Activated naive CD8-positive, alpha-beta T cell treated with anti-CD3 and anti-CD28 coated beads, Interleukin-2, amount 10 ng/mL, durations not matched to agents 7 days and 5 days (primary cell): ENCODE measurements at places on chromosomes 4 and X. TPM values are rescaled to one million over a fixed set of nuclear protein-coding genes. Genes with fewer than 3 reads are reported as not detected.

GRCh38 chr4:129829373-129829772 lies 733.4 kb downstream of the C4orf33 start:
- DNase-seq, result no peak

DNA sequence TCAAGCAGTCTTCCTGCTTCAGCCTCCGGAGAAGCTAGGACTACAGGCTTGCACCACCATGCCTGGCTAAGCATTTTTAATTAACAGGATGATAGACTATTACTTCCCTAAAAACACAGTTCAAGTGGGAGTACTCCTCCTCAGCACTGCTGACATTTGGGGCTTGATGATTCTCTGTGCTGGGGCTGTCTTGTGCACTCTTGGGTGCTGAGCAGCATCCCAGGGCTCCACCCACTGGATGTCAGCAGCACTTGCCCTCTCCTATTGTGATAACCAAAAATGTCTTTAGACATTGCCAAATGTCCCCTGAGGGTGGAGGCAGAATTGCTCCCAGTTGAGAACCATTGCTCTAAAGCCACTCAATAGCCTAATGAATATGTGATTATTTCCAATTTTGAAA lies 60.4 kb downstream of the CLCN4 start:
- DNase-seq, result no peak

DNA sequence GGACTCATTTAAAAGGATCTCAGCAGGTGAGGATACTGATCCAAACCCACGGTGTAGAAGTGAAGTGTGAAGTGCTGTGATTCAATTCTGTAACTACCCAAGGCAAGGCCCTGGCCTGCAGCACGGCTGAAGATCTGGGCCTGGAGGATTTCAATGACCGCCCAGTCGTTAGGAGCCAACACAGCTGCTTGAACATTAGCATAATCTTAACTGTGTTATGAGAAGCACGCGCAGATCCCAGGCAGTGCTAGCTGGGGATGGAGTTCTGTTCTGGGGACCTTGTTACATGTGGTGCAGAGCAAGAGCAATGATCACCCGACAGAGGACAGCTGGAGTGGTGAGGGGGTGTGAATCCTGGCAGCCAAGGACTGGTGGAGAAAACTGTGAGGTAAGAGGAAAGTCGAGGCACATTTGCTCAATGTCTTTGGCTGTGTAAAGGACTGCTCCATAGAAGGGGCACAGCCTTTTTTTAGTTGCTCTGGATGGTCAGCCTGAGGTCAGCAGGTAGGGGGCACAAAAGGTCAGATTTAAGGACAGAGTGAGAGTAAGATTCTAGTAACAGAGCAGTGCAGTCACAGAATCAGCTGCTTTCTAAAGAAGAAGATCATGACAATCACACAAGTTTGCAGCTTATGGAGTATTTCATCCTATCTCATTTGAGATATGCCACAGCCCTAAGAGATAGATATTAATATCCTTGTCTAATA lies 181.8 kb downstream of the DCLK2 start:
- no peak for DNase-seq

DNA sequence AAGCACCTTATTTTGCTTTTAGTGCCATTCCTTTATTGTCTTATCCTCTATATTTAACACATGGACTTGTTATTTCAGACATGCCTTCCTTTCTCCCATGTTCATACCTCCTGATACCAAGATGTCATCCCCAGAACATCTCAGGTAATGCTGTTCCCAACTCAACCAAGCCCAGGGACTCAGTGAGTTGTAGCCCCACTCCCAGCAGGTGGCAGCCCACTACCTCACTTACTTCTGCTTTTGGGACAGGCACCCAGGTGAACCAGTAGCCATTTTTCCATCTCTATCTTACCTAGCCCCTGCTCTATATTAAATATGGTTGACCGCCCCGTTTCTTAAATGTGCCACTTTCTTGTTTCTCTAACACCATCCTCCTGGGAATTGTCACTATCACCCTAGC lies 199.0 kb downstream of the DCHS2 start:
- no peak for DNase-seq

Gene C4orf33
- 22.0 TPM for total RNA-seq

DNA sequence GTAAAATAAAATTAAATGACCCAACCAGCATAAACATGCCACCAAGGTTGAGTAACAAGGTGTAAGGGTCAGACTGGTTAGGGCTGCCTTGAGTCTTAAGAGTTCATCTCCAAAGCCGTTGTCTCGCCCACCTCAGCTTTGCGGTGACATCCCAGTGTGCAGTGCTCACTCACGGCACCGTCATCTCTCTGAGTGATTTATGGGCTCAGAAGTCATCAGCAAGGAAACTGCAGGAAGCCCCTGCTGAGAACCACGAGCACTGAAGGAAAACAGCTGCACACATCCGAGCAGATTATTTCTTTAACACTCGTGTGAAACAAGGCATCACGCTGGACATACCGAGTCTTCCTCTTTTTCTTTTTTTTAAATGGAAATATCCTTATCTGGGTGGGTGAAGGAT lies 411.1 kb downstream of the TRIML1 start:
- no peak for DNase-seq

GRCh38 chr4:7322166-7322991 lies 112.4 kb downstream of the PSAPL1 start:
- DNase-seq, result no peak

- DNase-seq, result no peak
Observed at GRCh38 chrX:1533058-1533457, 3.9 kb downstream of the P2RY8 start.

DNA sequence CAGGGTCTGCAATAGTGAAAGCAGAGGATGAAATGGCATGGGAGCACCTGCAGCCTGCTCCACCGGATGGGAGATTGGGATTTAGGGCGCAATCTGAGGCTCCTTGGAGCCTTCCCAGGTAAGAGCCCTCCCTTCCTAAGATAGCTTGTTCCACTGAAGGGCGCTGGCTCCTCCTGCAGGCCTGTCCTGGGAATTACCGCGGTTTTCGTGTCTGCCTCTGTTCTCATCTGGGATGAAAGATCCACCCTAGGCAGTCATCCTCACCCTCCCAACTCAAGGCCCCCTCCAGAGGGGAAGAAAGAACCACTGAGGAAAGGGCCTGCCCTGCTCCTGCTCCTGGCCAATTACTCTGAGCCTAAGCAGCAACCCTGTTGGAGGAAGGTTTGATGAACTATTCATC lies 547.5 kb downstream of the SMARCA1 start:
- peak; percentile 29 for DNase-seq
